ENCODE measurements at places on chromosomes 6 and 20.

- DNase-seq = no peak
Measured at GRCh38 chr6:24231438-24231977, 105.5 kb downstream of the NRSN1 start.

GRCh38 chr6:64489763-64490162 lies 854.2 kb downstream of the PHF3 start:
- DNase-seq = no peak

DNA sequence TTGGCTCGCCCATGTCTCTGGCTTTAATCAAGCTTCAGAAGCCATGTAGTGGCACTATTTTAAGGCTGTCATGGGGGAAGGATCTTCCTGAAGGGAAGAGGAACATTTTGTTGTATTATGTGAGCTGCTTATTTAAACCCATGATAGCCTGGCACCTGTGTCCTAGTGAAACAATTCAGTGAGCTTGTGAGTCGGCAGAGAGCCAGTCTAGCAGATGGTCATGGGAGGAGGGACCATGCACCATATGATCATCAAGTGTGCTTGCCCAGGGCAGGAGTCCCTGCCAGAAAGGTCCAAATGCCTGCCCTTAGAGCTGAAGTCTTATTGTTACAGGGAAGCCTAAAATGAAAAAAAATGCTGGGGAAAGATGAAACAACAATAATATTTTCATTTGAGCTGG lies 132.9 kb downstream of the PRDM13 start:
- no peak for DNase-seq

GRCh38 chr20:59977086-59977485 lies 18.9 kb downstream of the CDH26 start:
- no peak for DNase-seq

DNA sequence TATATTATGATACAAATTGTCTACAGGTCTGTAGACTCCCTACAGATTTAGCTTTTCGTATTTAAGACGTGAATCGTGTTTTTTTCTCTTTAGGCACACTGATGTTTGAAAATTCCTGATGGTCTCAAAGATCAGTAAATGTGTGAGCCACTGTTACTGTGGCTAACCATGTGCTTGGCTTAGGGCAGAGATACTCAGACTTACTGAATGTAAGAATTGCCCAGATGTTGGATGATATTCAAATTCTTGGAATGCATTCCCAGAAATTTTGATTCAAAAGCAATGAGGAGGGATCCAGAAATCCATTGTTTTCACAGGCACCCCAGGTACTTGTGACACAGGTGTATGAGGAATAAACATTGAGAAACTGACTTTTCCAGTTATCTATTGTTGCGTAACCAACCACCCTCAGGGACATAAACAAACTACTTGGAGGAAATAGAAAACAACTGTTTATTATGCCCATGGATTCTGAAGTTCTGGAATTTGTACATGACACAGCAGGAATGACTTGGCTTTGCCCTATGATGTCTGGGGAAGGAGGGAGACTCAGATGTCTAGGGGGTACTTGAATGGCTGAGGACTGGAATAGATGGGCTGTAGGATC lies 339.6 kb upstream of the CITED2 start:
- DNase-seq = no peak
